ENCODE measurements at places on chromosomes 4 and X.

DNA sequence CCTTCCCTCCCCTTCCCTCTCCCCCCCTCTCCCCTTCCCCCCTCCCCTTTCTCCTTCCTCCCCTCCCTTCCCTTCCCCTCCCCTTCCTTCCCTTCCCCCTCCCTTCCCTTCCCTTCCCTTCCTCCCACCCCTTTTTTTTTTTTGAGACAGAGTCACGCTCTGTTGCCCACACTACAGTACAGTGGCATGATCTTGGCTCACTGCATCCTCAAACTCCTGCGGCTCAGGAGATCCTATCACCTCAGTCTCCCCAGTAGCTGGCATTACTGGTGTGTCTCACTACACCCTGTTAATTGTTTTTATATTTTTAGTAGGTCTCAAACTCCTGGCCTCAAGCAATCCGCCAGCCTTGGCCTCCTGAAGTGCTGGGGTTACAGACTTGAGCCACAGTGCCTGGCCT lies 66.6 kb downstream of the TBC1D9 start:
- no peak for DNase-seq

- DNase-seq, result peak; percentile 39
Measured at GRCh38 chr4:41692717-41693345, 55.7 kb downstream of the PHOX2B start.

DNA sequence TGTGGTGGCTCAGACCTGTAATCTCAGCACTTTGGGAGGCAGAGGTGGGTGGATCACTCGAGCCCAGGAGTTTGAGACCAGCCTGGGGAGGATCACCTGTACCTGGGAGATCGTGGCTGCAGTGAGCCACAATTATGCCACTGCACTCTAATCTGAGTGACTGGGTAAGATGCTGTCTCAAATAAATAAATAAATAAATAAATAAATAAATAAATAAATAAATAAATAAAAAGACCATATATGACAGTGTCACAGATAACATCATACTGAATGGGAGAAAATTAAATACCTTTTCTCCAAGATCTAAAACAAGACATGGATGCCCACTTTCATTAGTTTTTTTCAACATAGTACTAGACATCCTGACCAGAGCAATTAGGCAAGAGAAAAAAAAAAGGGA lies 182.8 kb downstream of the FAM47A start:
- DNase-seq, result no peak

DNA sequence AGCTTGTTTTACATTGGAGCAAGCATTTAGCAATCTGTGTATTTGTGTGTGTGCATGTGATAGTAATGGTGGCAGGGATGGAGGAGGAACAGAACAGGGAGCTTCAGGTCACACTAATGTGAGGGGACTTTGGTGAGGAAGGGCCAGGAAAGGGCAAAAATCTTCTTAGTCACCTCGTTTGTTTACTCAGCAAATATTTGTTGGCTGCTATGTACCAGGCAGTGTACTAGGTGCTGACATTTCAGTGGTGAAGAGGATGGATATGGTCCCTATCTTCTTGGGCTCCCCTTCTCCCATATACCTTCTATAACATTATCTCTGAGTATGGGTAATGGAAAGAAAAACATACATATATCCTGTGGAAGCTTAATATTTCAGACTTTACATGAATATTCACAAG lies 48.5 kb upstream of the HDAC8 start:
- DNase-seq, result no peak

- DNase-seq, result no peak
Measured at GRCh38 chrX:40872351-40872750, 137.0 kb upstream of the MED14 start.

GRCh38 chr4:2697995-2698414 lies 58.1 kb downstream of the TNIP2 start:
- DNase-seq, result no peak

- DNase-seq, result no peak
Measured at GRCh38 chr4:1232661-1233621, 16.0 kb downstream of the CTBP1 start.

DNA sequence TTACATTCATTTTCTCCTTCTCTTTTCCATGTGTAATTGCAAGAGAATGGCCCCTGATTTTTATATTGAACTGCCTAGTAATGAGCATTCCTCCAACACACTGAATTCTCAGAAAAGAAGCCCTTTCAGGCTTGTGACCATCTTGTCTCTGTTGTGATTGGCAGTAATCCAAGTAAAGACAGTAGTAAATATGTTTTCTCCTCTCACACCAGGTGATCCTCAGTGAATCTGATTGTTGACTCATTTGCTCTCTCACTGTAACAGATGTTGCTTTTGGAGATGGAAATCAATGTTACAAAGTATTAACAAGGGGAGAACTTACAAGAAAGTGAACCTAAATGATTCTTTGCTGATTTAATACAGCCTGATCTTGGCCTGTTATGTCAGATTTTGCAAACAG lies 271.0 kb downstream of the AFF2 start:
- DNase-seq, result no peak

GRCh38 chr4:114827651-114828050 lies 229.0 kb downstream of the UGT8 start:
- no peak for DNase-seq

All from fibroblast of gingiva (primary cell).